HEK293T (cell line): ENCODE measurements at places on chromosomes 12 and 14.

DNA sequence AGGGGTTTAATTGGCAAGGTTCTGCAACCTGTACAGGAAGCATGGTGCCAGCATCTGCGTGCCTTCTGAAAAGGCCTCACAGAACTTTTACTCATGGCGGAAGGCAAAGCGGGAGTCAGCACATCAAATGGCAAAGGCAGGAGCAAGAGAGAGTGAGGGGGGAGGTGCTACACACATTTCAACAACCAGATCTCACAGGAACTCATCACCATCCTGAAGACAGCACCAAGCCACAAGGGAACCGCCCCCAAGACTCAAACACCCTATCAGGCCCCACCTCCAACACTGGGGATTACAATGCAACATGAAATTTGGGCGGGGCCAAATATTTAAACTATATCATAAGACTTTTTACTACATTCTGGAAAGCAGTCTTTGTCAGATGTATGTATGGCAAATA lies 38.0 kb upstream of the FKBP4 start:
- no peak for DNase-seq

DNA sequence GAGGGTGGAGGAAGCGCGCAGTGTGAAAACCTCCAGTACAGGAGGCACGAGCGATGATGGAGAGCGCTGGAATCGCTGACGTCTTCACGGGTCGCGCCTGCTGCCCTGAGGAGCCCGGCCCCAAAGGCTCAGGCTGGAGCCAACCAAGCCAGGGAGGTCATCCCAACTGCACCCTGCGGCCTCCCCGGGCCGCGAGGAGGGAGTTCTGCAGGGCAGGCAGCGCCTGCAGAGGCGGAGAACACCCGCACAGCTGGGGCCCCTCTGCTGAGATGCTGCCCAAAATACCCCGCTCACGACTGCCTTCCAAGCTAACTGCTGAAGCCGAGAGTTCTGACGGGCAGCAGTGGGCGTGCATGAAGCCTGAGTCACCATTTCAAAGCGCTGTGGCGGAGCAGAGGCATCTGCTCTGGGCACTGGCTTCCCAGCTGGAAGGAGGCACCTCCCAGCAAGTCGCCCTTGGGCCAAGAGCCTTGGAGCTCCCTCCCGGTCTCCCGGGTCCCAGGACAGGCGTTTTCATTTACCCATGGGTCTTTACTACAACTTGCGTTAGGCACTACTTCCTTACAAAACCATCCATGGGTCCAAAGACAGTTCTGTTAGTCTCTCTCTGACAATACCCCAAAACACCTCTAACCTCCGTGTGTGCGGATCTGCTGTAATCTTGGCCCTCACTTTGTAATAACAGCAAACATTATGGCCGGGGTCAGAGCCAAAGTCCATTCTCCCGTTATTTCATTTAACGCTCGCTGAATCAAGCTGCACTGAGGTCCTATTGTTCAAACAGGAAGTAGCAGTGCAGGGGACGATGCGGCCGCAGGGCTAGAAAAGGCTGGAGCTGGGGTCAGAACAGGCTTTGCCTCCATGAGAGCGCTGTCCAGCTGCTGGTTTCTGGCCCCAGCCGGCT lies 60.1 kb upstream of the RIMBP2 start:
- DNase-seq, result no peak

DNA sequence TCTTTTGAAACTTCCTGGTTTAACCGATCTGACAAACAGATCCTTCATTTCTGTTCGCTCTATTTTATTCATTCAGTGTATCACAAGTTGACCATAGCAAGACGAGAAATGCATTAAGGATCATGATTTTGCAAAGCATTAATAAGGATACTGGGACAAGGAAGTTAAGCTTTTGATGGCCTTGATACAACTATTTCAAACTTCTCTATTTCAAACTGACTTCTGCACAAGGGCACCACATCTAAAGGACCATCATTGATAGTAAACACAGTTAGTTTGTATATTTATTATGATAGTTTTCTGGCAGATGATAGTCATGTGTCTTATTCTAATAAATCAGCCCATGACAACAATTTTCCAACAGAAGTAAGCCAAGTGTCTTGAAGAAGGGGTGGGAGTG lies 25.8 kb upstream of the PLXNC1 start:
- DNase-seq, result no peak

DNA sequence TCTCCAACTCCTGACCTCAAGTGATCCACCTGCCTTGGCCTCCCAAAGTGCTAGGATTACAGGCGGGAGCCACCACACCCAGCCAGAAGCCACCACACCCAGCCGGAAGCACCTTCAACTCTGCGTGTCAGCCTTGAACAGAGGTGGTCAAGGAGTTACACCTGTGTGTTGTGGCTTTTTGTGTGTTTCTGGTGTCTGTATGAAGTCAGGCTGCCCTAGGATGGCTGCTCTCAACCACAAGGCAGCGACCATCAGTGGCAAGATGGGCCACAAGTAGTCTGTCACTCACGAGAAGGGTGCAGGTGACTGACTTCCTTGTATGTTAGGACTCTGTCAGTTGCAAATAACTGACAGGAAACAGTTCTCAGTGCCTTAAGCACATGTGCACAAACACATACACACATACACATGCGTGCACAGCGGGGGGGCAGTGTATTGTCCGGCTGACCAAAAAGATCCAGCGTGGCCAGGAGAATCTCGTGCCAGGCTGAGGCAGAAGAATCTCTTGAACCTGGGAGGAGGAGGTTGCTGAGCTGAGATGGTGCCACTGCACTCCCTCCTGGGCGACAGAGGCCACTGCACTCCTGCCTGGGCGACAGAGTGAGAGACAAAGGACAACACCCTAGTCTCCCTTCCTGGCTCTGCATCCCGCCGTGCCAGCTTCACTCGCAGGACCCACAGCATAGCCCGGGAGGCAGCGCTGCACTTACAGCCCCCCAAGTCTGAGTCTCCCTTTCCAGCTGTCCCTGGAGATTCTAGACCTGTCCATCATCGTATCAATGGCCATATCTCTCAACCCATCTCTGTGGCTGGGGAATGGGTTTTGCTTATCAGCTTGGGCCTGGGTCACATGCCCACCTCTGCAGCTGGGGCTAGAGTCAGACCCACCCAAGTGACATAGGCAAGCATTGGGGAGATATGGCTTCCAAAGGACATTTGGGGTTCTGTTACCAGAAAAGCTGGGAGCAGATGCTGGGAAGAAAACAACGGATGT lies 13.7 kb downstream of the P2RX4 start:
- DNase-seq, result no peak

GRCh38 chr12:115885040-115885690 lies 392.3 kb downstream of the MED13L start:
- no peak for DNase-seq

DNA sequence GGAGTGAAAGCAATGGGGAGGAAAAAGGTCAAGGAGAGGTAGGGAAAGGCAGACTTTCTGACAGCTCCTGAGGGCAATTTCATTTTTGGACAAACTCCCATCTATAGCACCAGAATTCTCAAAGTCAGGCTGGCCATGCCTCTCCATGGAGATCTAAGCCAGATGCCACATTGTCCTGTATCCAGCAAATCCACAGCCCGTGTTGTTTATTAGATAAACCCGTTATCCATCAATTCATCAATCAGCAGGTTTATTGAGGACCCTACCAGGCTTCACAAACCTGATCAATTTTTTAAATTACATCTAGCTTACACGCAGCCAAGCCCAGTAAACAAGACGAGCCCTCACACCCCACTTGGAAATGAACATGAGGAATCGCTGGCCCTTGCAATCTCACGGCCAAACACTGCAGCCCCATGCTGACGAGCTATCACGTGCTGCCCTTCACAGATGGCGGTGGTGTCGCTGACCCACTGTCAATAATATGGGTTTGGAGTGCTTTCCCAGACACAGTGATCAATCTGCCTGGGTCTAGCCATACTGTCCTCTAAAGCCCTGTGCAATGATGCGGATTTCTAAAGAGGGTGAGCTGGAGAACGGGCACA lies 332.9 kb downstream of the DPF3 start:
- no peak for DNase-seq

- DNase-seq, result no peak
Observed at GRCh38 chr14:95149441-95149840, 7.9 kb downstream of the DICER1 start.

DNA sequence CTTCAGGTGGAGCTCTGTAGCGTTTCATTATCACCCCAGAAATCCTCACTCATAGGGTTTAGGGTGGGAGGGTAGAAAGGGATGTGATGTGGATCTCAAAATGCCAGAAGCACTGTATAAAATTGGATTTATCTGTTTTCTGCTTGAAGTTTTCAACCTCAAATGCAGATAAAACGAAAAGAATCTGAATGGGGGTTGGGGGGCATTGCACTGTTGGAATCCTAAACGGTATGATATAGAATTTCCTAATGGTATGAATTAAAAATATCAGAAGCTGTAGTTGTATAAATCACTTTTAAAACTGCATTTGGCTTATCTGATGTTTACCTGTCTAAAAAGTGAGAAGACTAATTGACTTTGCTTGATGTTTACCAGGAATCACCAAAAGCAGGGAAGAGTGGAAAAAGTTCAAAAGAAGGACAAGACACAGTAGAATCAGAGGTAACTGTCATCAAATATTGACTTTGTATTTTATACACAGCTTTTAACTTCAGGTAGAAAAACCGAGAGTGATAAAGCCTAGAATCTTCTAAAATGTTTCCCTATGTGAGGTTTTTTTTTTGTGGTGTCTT lies 1.1 kb downstream of the PPP2R5C start:
- no peak for DNase-seq

DNA sequence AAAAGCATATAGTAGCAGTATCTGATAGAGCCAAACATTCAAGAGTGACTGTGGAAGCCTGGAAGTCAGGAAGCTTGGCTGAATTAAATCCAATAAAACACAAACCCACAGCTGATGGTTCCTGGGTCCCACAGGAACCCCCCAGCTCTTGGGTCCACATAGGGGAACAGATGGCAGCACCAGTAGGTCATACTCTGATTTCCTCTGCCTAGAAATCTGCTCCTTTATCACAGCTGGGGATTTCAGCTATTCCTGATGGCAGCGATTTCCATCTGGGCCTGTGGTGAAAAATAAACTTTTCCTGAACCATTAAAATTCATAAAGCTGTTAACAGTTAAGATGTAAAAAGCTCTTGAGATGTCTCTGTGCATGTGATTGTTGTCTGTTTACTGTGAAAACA lies 202.0 kb upstream of the FRMD6 start:
- DNase-seq, result no peak

DNA sequence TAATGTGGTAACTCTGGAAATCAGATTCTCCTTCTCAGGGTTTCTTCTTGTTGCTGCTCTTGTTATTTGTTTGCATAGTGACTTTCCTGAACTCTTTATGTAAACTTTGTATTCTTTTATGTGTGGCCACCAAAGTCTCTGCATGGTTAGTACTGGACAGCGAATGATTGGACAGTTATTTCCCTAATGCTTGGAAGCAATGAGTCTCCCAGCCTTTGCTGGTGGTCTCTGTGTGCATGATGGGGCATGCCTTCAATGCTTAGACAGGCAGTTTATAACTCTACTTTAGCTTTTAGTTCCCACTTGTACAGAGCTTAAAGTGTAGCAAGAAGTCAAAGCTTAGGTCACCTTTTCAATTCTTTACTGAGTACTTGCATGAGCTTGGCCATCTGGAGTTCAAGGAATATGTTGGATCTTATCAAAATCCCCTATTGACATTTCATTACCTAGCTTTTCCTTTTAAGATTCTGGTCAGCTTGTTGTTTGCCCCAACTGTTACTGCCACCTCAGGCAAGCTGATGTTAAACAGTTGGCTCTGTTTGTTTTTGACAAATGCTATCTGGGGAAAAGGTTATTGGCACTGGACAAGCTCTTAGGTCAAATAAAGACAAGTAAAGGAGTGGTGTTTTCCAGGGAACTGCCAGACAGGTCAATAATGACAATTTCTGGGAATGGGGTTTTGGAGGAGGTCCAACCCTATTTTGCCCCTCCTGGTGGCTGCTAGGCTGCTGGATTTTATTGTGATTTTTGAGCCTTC lies 12.3 kb downstream of the CCDC91 start:
- no peak for DNase-seq

DNA sequence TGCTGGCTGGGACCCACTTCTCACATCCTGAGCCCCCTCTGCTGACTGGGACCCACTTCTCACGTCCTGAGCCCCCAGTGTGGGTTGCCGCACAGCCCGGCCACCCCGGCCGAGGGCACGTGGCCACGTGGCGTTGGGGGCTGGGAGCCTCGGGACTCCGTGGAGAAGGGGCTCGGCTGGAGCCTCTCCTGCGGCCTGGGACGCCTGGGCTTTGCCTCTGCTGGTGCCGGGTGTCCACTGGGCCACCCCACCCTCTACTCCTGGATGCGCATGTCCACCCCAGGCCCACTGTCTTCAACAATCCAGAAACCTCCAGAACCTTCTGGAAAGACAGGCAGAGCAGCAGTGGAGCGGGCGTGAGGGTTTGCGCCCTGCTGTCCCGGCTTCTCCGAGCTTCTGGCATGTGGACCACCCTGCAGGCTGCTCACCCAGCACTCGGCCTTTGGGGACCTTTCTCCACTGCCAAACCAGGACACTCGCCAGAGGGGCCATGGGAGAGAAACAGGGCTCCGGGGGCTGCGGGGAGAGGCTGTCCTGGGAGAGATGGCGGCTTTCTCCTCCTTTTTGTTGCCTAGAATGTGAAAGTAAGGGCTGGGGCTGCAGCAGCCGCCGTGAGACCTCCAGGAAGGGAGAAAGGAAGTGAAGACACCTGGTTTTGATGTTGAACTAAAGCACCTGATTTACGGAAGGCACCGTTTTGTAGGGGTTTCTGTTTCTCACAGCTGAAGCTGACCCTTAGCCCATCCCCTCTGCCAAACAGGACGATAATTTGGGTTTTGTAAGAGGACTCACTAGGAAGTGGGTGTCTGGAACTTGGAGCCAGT lies 30.0 kb downstream of the NOC4L start:
- DNase-seq, result no peak

DNA sequence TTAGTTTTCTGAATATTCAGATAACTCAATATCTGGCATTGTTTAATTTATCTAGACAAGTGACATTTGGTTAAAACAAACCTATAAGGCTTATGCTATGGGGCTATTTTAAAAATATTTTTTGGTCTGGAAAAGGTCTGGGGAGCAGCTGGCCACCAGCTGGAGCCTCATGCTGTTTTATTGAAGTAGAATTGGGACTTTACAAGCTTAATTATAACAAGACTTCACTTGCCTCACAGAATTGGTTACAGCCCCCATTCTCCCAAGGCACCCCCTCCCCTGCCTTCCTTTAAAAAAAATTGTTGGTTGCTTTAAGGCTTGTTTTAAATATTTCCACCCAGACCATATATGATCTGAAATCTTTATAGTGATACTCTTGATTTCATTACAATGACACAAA lies 453.9 kb downstream of the ADAMTS20 start:
- DNase-seq, result no peak

- DNase-seq, result no peak
Observed at GRCh38 chr14:28012629-28013415, 753.8 kb upstream of the FOXG1 start.

DNA sequence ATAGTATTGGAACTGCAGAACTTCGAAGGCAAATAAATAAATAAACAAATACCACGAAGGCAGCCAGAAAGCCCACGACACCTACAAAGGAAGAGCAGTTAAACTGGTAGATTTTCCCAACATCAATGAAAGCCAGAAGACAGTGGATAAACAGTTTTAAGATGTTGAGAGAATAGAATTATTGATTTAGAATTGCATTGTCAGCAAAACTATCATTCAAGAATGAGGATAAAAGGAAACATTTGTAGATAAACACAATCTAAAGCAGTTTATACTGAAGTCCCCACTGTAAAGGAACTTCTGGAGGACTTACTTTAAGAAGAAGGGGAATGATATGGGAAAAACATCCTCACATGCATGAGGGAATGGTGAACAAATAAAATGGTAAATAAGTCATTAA lies 29.5 kb downstream of the CACNA2D4 start:
- no peak for DNase-seq
